Stimulated activated CD4-positive, alpha-beta T cell treated with anti-CD3 and anti-CD28 coated beads, Interleukin-1b, Interleukin-23, amount 100 ng/mL, for 1 hour (primary cell): ENCODE measurements at places on chromosomes 6 and 20.

DNA sequence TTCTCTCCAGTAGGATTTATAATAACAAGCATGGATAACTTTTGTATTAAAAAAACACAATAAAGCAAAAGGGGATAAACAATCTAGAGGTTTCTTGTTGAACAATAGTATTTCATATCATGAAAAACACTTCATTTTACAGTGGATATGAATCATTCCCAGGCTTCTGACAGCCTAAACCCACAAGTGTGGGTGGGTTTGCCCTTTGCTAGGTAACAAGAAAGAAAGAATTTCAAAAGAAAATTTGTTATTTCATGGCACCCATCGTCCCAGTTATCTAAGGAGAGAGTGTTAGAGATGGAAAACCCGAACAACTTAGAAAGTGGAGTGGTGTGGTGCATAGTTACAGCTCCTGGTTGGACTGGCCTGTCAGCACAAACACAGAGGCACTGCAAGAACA lies 76.1 kb upstream of the GPR6 start:
- DNase-seq: no peak

GRCh38 chr6:137767911-137768690 lies 99.0 kb upstream of the TNFAIP3 start:
- DNase-seq: no peak

- DNase-seq: no peak
Measured at GRCh38 chr6:157075549-157076450, 247.5 kb downstream of the TMEM242 start.

DNA sequence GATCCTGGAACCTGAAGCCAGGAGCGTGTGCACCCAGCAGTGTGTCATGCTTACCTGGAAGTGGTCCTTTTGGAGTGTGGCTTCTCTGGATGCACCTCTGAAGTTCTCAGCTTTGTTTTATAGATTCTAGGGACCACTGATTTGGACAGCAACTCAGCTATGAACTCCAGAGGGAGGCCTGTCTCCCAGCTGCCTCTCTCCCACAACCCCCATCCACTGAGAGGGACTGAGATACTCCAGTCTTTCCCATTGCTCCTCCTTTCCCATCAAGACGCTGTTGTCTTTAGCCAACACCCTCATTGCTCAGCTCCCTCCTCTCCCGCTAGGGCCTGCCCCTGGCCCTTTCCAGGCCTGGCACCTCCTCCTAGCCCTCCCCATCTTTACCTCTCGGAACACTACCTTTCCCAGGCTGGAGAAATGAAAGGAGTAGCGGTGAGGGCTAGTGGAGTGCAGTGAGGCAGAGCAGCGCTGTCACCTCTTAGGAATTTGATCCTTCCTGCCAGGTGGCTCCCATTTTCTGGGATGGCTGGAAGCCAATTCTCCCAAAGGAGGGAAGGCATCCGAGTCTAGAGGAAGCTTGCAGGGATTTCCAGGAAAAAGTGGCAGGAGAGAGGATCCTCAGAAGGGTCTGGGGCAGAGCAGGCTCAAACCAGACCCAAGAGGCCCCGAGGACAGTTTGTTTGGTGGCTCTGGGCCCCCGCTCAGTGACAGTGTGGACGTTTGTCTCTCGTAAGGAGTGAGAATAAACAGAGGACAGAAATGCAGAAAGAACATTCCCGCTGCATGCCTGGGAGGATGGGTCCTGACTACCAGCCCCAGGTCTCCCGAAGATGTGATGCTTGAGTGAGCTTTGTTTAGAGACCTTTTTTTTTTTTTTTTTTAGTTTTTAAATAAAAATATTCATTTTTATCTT lies at the start of gene LRRN4:
Gene LRRN4 (minus strand): TSS at position 285 of the 913 bp plus-strand sequence. CDS start 1,261 bp downstream, outside the sequence.
- no peak for DNase-seq

DNA sequence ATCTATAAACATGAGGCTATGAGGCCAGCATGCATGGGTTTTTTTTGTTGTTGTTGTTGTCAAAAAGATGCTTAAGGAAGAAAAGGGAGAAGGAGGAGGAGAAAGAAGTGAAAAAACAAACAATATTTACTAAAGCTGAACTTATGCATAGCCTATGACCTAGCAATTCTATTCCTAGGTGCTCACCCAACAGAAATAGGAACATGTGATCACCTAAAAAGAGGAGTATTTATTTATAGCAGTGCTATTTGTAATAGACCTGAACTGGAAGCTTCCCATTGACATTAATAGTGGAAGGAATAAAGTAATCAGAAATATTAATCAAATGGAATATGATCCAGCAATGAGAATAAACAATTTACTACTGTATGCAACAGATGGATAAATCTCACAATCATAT lies 156.5 kb upstream of the OLIG3 start:
- DNase-seq: no peak

DNA sequence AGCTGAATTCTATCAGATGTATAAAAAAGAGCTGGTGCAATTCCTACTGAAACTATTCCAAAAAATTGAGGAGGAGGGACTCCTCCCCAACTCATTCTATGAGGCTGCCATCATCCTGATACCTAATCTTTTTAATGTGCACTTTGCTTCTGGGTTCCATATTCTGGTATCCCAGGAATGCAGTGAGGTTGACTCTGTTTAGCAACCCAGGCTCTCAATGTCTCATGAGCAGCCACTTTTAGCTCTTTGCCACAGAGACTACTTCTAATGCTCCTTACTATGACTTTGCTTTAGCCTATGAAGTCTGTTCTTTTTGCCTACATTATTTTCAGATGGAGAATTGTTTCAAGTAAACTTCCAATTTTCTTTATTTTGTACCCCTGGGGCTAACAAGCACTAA lies 185.5 kb upstream of the NRSN1 start:
- DNase-seq: no peak

GRCh38 chr20:17225851-17226409 lies 910 bp upstream of the PCSK2 start:
- no peak for DNase-seq

DNA sequence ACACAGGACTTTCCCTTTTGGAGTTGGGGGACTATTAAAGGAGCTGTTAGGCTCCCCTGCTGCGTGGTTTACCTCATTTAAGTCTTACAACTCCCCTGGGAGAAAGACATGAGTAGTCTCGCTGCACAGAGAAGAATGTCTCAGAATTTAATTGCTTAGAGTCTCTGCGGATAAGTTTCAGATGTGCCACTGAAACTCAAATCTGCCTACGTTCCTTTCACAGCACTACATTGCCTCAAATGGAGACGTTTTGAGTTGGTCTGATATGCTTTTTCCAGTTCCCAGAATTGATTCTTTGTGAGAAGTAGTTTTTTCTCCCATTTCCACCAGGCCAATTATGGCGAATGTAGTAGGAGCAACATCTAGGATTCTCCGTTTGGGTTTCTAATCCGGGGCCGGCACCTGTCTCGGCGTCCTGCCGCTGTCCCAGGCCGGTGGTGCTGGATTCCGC lies 532 bp upstream of the SLC35F1 start:
- no peak for DNase-seq

- no peak for DNase-seq
Measured at GRCh38 chr6:132425176-132425575, 23.9 kb upstream of the MOXD1 start.

DNA sequence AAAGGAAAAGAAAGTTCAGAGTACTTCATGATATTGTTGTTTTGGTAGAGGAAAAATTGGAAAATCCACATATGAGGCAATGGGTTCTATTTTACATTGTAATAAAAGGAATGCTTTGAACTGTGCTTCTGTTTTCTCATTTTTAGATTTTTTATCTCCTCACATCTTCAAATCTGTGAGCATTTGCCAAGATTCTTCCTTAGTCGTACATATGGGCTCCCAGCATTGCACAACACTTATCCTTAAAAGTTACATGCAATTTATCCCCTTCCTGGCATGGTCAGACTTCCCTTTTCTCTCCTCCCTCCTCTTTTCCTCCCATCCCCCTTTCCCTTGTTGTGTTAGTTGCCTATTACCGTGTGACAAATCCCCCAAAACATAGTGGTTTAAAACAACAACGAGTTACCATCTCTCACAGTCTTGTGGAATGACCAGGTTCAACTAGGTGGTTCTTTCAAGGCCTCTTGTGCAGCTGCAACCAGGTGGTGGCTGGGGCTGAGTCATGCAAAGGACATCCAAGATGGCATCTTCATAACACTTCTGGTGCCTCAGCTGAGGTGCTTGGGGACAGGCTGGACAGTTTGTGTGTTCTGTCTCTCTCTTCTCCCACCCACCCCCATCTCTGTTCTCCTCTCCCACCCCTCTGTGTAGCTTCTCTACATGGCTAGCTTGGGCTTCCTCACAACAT lies 68.7 kb downstream of the TXNDC5 start:
- DNase-seq: no peak

- DNase-seq: no peak
Measured at GRCh38 chr20:52054123-52054522, 137.5 kb downstream of the ZFP64 start.

DNA sequence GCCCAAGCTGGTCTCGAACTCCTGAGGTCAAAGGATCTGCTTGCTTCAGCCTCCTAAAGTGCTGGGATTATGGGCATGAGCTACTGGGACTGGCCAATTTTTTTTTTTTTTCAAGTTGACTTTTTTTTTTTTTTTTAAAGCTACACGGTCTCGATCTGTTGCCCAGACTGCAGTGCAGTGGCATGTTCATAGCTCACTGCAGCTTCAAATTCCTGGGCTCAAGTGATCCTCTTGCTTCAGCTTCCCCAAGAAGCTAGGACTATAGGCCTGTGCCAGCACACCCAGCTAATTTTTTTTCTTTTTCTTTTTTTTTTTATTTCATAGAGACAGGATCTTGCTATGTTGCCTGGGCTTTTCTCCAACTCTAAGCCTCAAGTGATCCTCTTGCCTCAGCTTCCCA lies 59.5 kb downstream of the NCOA3 start:
- DNase-seq: no peak

GRCh38 chr6:63058601-63059000 lies 152.7 kb upstream of the FKBP1C start:
- no peak for DNase-seq

DNA sequence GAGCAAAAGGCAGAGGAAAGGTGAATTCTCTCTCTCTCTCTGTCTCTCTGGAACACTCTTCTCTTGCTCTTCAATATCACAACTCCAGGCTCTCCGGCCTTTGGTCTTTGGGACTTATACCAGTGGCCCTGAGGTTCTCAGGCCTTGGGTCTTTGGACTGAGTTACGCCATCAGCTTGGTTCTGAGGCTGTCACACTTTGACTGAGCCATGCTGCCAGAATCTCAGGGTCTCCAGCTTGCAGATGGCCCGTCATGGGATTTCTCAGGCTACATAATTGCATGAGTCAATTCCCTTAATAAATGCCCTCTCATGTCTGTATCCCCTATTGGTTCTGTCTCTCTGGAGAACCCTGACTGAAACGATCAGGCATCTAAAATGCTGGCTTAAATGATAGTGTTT lies 12.9 kb downstream of the BTN2A1 start:
- no peak for DNase-seq

DNA sequence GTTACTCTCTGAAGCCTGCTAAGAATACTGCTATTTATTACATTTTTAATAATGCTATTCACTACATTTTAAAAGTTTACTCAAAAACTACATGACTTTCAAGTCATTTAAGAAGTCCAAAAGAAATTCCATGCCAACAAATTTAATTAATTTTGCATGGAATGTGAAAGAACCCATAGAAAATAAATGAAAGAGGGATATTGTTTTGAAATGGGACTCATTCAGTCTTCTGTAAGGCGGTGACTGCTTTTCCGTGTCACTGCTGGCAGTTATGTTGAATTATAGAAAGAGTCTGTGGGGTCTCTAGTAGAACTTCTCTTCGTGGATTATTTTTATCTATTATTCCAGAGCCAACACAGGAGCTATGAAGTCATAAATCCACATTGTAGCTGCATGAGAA lies 211.2 kb downstream of the LAMA2 start:
- DNase-seq: no peak

- DNase-seq: no peak
Measured at GRCh38 chr6:136059308-136059707, 190.8 kb downstream of the MTFR2 start.

DNA sequence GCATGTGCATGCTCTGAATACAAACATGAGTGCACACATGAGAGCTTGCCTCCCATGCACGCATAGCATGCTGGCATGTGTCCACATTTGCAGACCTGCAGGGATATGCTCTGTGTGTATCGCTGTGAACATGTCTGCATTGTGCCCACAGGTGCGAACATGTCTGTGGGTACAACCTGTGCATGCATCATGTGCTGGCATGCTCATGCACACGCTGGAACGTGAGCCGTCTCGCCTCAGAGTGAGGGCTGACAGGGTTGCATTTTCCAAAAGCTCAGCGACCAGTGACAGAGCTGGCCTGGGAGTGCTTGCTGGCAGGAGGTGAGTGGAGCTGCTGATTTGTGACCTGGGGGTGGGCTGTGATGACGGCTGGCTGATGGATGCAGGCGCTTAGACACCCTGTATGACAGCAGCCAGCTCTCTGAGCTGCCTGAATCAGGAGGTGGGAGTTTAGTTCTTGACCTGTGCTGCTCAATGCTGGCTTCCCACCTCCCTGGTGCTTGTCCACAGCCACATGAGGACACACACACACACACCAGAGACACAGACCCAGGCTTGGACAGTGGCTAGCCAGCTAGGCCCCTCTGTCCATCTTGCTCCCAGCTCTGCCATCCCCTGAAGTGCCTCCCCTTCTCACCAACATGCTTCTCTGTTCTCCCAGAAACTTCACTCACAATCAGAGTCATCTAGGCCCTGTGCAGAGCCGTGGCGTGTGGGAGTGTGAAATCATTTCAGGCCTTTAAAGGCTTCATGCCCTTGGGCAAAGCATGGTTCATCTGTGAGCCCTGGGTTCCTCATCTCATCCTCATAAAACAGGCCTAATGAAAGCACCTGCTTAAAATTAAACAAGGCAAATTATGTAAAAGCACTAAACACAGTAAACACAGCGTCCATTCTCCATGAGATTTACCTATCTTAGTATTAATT lies 51.4 kb downstream of the CD40 start:
- DNase-seq: no peak

GRCh38 chr6:159094444-159095252 lies 49.9 kb upstream of the TAGAP start:
- DNase-seq: peak; percentile 45
